Naive B cell (primary cell): ENCODE measurements at places on chromosomes 5 and 9. TPM values are rescaled to one million over a fixed set of nuclear protein-coding genes. Genes with fewer than 3 reads are reported as not detected.

DNA sequence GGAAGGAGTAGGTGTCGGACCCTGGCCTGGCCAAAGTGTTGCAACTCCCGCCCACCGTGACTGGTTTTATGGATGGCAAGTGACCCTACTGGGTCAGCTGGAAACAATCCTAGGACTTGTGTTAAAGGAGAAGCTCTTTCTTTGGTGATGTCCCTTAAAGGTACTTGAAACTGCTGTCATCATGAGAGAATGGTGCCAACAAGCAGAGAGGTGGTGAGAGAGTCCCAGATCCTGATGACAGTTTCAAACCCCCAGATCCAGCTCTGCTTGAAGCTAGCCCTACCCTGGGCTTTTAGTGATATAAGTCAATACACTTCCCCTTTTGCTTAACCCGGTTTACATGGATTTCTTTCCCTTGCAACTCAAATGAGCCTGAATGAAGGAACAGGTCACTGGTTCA is 72.5 kb upstream of the UBTD2 start:
- no peak for DNase-seq
- H3K27me3 ChIP-seq = no peaks in the 10 kb centered on the region

- no peaks in the 10 kb centered on the region for H3K4me1 ChIP-seq
- H3K36me3 ChIP-seq = no peaks in the 10 kb centered on the region
- H3K27ac ChIP-seq = no peak overlapping the region
- no peaks in the 10 kb centered on the region for H3K27me3 ChIP-seq
Measured at GRCh38 chr5:15492545-15492944, 7.4 kb upstream of the FBXL7 start.

DAPK1 gene
- polyA plus RNA-seq = 0.47 TPM

PCDHA9 gene
- polyA plus RNA-seq = not detected

GRCh38 chr5:2737273-2738155 is 14.0 kb downstream of the IRX2 start:
- H3K4me3 ChIP-seq = no peak overlapping the region
- H3K36me3 ChIP-seq = no peaks in the 10 kb centered on the region
- H3K4me1 ChIP-seq = no peaks in the 10 kb centered on the region

DNA sequence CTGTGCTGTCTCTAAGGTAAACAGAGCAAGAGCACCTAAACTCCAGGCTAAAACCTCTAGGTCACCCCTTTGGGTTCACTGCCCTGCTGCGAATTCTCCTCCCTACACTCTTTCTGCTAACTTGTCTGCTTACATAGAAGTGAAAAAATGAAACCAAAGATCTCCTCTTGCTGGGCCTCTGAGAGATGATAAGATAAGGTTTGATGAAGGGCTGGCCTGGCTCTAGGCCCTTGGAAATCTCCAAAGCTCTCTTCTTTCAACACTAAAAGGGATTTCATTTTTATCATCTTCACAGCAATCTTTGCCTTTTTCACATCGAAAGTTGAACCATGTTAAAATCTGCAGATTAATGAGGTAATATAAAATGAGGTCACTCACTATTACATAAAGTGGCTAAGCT is 450.8 kb upstream of the TLE4 start:
- no peaks in the 10 kb centered on the region for H3K36me3 ChIP-seq
- peaks cover 9% of the 10 kb centered on the region for H3K27me3 ChIP-seq
- H3K27ac ChIP-seq = no peak overlapping the region
- H3K4me1 ChIP-seq = no peaks in the 10 kb centered on the region
- no peak for DNase-seq

IFNB1 gene
- polyA plus RNA-seq = not detected

DNA sequence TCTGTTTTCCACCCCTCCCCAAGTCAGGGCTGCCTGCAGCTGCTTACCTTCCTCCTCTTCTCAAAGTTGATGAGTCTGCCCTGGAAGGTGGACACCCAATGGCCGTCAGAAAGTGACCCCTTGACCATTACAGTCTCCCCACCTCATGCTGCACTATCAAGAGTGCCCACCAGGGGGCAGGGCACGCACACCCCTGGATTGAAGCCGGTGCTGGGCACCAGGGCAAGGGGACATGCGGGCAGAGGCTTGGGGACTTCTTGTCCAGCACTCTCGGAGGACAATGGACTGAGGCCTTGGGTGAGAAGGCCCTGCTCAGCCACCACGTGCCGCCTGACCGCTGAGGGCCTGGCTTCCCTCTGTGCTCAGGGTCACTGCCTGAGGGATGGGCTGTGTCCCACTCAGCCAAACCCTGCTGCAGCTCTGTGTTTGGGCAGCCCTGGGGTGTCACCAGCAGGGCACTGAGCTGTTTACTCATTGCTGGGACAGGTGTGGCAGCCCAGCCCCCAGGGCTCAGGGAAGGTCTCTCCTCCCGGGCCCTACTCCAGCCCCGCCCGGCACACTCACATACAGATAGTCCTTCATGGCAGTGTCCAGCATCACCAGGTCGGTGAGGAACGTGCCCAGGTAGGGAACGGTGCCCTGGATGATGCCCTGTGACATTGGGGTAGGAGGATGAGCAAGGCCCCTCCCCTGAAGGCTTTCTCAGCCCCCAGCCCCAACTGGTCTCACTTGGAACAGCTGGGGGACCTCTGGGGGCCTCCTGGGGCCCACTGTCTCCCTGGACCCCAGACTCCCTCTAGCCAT is 17.7 kb downstream of the RALGDS start:
- peak; percentile 56 for DNase-seq
- peaks cover 24% of the 10 kb centered on the region for H3K36me3 ChIP-seq
- peak overlapping the region; percentile 39 for H3K27ac ChIP-seq
- no peak overlapping the region for H3K4me3 ChIP-seq
- H3K27me3 ChIP-seq = no peaks in the 10 kb centered on the region
- peaks cover 4% of the 10 kb centered on the region for H3K4me1 ChIP-seq

DNA sequence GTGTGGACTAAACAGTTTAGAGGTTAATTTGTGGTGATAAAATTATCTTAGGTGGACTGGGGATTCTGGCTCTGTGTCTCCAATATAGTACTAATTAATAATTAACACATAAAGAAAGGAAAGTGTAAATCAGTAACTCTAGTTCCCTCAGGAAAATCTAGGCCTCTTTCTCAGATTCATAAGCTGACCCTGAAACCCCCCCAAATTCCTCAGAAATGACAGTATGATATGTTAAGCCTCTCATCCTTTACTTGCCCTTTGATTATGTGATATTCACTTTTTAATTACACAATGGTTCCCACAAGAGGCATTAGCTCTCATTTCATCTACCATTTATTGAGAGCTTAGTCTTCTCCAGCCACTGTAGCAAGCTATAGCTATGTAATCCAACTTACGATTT is 636.2 kb upstream of the SEMA6A start:
- H3K27ac ChIP-seq = no peak overlapping the region
- no peaks in the 10 kb centered on the region for H3K4me1 ChIP-seq
- H3K4me3 ChIP-seq = no peak overlapping the region
- H3K36me3 ChIP-seq = no peaks in the 10 kb centered on the region
- no peaks in the 10 kb centered on the region for H3K27me3 ChIP-seq

DNA sequence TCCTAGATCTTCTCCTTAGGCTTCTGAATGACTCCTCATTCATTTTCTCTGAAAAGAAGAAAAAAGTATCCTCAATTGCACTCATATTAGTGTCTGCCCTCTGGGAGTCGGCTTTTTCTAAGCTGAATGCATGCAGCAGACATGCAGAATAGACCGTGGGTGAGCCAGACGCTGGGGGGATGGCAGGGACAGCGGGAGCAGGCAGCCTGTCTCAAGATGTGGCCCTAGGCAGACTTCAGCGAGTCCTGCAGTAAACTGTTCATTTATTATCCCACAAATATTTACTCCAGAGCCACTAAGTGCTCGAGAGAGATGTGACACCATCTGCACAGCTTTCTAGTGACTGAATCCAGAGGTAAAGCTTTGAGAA is 164.9 kb upstream of the RAI14 start:
- no peaks in the 10 kb centered on the region for H3K36me3 ChIP-seq
- H3K27me3 ChIP-seq = peaks cover 21% of the 10 kb centered on the region
- no peak overlapping the region for H3K4me3 ChIP-seq
